Brain pericyte (primary cell): ENCODE measurements at places on chromosomes 11 and 22.

DNA sequence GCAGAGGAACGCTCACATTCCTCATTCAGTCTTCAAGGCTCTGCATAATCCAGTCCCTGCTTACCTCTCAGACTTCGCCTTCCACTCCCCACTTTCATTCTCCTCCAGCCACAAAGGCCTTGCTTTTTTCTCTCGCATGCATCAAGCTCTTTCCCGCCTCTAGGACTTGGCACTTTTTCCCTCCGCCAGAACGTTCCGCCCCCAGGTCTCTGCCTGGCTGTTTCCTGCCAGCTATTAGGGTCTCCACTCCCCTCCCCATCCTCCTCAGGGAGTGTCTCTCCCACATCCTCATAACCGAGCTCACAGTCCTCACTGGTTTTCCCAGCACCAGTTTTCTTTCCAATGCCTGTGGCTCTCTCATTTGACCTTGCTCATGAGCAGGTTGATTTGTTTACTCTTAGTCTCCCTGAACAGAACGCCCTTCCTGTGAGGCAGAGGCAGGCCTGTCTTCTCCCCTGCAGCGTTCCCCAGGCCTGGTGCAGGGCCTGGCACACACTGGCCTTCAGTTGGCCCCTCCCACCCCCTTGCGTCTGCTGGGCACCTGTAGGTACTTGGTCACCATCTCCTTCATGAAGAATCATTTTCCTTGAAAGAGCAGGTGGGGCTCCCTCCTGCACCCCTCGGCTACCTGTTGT, 75.2 kb downstream of the RTL6 start:
- DNase-seq, result no peak

- DNase-seq, result no peak
Observed at GRCh38 chr22:35630891-35631290, 13.8 kb upstream of the MB start.

GRCh38 chr11:119585043-119585781, 143.8 kb downstream of the NECTIN1 start:
- no peak for DNase-seq

DNA sequence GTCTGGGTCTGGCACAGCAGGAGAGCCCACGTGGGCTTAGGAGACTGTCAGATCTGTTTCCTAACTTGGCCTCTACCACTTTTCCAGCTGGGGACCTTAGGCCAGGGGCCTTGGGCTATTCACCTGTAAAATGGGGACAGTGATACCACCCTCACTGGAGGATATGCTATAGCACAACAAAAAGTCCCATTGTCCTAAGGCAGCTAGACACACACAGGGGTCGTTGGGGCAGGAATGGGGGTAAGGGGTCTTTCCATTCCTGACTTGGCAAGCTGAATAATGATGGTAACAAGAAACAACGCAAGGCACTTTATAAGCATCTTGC, 2.6 kb upstream of the SH3BP1 start:
- DNase-seq, result no peak

GRCh38 chr22:47008208-47008885, 245.9 kb downstream of the TBC1D22A start:
- no peak for DNase-seq

- no peak for DNase-seq
Observed at GRCh38 chr11:128845334-128845780, 21.7 kb downstream of the KCNJ1 start.

GRCh38 chr11:79265756-79266322, 175.0 kb downstream of the TENM4 start:
- DNase-seq, result no peak

- DNase-seq, result no peak
Observed at GRCh38 chr11:126105022-126105747, 42.5 kb upstream of the CDON start.

DNA sequence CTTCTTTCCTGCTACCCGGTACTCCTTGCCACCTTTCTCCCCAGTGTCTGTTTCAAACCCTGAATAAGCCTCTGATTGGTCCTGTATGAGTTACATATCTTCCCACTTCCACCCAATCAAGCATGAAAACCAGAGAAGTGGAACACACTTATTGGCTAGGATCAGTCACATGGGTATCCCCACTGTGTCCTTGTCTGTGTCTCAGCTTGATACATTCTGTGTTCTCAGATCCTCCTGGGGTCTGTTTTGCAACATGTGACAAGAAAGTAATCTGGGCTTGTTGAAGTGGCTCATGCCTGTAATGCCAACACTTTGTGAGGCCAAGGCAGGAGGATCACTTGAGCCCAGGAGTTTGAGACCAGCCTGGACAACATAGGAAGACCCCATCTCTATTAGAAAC, 23.9 kb downstream of the MCHR1 start:
- no peak for DNase-seq

GRCh38 chr11:110199184-110199981, 97.0 kb downstream of the RDX start:
- DNase-seq, result no peak

DNA sequence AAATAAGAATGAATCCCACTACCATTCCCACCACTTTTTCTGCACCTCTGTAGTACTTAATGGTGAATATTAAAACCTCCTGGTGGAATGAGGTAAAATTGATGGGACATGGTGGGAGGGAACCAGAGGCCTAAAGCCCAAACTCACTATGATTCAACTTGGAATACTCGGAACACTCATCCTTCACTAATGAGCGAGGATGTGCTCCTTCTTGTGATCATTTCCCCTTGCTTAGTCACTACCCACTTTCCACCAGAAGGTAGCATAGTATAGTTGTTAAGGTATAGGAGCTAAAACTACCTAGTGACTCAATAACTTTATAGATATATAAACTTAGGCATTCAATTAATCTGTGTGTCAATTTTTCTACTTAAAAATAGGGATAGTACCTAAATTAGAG, 728.9 kb downstream of the OPCML start:
- DNase-seq, result no peak

DNA sequence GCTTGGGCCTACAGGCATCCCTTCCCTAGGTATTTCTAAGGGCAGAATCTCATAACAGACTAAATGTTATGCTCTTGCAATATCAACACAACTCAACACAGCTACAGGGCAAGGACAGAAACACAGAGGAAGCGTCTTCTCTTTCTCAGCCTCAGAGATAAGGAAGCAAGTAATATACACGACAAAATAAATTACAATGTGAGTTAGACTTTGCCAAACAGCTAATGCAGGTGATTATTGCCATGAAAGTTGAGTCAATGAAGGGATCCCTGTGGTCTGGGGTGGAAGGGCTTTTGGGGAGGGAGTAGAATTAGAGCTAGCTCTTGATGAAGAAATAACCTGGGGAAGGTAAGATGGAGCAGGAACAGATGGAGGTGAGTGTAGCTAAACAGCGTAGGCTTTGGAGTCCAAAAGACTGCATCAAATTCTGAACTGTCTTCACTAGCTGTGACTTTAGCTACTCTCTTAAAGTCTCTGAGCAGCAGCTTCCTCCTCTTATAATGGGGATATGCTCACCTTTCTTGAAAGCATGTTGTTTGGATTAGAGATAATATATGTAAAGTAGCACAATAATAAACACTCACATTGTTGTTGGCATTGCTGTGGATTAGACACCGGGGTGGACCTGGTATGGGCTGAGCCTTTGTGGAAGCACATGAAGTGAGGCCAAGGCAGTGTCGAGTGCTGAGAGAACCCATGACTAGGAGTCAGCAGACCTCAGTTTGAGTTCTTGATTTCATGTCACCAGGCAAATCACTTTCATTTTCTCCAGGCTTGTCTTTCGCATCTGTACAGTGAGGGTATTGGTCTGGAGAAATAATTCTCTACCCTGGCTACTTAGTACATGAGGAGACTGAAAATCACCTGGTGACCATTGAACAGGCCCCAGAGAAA, 41.0 kb upstream of the AQP11 start:
- DNase-seq, result no peak
